Hippocampal formation (tissue), 2 donors: ENCODE measurements at places on chromosomes 2 and 18.

DNA sequence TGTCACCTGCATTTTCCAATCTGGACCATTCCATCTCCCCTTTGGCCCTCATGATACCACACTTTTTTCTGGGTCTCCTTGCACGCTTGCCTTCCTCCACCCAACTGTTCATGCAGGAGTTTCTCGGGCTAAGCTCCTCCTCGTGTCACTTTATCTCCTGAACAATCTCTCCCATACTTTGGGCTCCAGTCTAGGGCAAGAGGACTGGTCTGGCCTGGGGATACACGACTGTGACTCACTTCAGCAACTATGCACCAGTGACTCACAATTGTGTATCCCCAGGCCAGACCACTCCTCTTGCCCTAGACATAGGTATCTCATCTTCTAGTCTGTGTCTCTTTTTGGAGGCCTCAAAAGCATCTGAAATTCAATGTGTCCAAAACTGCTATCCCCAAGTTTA lies 149.4 kb upstream of the PTPRM start:
- DNase-seq = no peak

DNA sequence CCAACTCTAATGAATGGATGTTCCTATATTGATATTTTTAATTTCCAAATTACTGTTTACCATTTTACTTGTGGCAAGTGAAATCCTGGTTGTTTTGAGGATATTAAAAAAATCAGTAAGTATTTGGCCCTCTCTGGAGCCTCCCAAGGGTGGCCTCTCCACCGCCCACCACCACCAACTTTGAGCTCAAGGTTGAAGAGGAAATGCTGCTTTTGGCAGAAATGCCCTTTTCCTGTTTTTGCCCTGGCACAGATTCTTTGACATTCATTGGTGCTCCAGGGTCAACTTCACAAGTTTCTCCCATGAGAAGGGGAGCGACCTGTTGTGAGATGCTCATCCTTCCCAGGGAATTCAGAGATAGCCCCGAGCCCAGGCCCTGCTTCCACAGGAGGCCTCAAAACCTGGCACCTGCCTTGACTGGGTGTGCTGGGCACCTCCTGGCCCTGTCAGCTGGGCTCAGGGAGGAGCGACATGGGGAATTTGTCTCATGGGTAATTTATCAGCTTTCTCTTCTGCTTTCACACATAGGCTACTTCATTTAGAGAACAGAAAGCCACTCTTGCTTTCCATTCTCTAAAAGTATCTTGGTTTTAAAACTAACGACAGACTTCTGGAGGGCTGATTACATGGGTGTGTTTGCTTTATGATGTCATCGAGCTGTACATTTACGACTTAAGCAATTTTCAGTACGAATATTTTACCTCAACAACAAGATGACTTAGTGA lies 6.9 kb downstream of the CD8A start:
- DNase-seq = no peak

DNA sequence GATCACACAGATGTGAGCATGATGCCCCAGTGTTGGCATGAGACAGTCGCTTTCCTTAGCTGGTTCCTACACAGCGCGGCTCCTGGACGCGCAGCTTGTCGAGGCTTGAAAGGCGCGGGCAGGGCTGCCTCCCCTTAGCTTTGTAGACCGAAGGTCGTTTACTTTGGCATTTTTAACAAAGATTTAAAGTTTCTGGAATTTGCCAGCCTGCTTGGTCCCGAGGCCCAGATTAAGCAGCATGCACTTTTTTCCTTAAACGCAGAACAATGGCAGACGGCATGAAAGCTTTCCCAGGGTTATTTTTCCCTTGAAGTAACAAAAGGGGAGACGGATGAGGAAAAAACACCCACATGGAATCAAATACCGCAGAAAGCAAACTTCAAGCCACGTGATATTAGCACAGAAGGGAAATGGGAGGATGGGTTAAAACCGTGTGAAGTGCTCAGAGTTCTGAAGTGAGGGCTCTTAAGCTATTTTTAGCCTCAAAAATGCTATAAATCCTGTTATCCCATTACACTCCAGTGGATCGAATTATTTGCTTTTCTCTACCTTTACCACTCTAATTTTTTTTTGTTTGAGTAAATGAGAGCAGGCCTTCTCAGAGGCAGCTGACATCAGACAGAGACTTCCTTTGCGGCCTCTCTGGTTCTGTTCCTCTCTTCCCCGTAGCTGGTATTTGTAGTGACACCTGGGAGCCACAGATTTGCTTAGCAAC lies 55.7 kb downstream of the NPAS2 start:
- DNase-seq = no peak

DNA sequence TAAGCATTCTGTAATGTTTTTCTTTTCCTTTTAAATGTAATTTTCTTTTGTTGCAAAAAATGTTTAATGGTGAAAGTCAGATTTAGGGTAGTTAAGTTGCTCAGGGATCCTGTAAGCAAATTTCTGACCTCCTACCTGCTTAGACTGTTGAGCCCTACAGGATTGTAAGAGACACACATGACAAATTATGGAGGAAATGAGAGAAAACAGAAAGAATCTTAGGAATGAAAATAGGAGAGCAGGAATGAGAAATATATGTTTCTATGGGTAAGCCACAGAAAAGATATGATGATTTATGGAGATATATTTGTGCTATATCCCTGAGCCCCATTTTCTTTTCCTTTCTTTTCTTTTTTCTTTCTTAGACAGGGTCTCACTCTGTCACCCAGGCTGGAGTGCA lies 28.3 kb downstream of the CYBRD1 start:
- no peak for DNase-seq

GRCh38 chr2:24353973-24354372 lies 6.4 kb downstream of the ITSN2 start:
- DNase-seq = no peak

DNA sequence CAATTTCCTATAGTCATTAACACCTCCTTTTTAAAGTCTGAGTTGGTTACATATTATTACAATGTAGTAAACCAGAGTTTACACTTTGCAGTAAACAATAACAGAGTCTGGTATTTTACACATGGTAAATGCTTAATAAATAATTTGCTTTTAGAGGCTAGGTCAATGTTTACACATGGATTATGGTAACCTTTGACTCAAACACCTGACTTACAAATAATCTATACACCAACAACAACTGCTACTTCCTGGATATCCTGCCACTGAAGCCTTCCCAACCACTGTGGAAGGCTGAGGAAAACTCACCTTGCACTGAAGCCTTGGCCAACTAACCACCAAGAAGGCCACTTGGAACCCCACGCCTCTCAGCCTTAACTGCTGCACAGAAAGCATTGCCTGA lies 5.4 kb downstream of the ALS2 start:
- DNase-seq = no peak

- DNase-seq = no peak
Measured at GRCh38 chr2:607709-608108, 69.5 kb downstream of the TMEM18 start.

- DNase-seq = no peak
Measured at GRCh38 chr2:219634951-219635751, 7.7 kb downstream of the SLC4A3 start.

DNA sequence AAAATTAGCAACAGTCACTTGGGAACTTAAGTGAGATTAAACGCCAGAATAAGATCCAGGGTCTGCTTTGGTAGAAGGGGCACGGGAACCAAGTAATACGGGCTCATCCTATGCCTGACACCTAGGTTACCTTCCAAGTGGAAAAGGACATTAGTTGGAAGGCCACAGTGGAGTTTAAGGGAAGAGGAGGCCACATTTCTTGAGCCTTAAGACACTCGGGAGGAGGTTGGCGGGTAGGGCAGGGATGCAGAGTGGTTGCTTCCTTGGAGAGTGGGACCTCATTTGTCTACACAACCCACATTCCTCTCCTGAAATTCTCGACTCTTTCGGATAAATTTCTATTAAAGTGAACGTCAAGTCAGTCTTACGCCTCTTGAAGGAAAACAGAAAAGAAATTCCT lies 510 bp upstream of the DNAH6 start:
- no peak for DNase-seq

GRCh38 chr2:156189143-156189542 lies 143.4 kb downstream of the NR4A2 start:
- DNase-seq = no peak

- peak; percentile 39 for DNase-seq
Measured at GRCh38 chr2:186256540-186256939, 229.5 kb upstream of the ZC3H15 start.

- DNase-seq = no peak
Measured at GRCh38 chr18:60543646-60544045, 171.1 kb upstream of the MC4R start.

GRCh38 chr2:49162151-49162550 lies 7.8 kb upstream of the FSHR start:
- DNase-seq = no peak

DNA sequence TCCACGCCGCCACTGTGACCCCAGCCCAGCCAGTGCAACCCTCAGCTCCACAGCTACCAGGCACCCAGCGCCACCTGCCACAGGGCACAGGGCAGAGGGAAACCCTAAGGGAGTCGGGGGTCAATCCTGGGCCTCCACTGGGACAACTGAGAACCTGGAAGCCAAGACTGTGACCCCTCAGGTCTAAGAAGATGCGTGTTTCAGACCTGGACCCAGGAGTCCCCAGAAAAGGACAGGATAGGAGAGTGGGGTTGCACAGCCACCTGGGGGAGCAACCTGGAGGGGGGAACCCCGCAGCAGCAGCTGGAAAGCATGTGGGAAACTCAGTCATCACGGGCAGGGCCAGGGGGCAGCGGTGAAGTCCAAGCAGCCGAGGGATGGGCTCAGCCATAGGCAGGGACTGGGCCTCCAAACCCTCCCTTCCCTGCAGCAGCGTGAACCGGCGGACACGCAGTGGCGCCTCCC lies 4.1 kb downstream of the ESPNL start:
- no peak for DNase-seq

- DNase-seq = no peak
Measured at GRCh38 chr18:7567474-7568425, 634 bp downstream of the PTPRM start.

GRCh38 chr2:75787532-75788132 lies 76.9 kb upstream of the GCFC2 start:
- DNase-seq = peak; percentile 80

DNA sequence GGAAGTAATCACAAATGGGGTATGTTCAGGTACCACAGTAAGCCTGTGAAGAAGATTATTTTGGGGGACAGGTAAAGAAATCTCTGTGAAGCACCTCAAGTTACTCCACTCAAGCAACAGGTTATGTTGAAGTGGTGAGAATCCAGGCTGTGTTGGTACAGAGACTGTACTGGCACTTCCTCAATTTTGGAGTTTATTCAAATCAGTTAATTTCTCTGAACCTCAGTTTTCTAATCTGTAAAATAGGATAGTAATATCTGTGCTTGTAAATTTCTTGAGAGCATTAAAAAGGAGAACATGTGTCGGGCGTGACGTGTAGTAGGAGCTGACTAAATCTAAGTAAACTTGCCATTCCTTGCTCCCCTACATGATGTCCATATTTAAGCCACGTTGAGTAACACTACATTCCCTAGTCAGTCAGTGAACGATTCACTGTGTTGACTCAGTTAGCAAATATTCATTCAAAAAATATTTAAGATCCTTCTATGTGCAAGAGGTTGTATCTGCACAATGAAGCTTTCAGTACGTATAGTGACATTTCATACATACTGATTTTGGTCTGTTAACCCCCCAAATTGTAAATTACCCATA lies 504.2 kb downstream of the ZEB2 start:
- no peak for DNase-seq

DNA sequence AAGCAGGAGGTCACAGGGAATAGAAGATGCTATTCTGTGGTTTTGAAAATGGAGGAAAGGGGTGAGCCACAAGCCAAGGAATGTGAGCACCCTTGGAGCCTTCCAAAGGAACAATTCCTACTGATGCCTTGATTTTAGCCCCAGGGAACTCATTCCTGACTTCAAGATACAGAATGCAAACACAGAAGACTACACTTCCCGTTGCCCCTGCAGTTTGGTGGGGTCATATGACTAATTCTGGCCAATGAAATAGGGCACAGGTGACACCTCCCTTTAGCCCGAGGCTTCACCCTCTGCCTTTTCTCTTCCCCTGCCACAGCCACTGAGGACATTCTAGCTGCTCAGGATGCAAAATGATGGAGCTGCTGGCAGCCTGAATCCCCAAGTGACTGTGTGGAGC lies 126.1 kb downstream of the INHBB start:
- DNase-seq = no peak

DNA sequence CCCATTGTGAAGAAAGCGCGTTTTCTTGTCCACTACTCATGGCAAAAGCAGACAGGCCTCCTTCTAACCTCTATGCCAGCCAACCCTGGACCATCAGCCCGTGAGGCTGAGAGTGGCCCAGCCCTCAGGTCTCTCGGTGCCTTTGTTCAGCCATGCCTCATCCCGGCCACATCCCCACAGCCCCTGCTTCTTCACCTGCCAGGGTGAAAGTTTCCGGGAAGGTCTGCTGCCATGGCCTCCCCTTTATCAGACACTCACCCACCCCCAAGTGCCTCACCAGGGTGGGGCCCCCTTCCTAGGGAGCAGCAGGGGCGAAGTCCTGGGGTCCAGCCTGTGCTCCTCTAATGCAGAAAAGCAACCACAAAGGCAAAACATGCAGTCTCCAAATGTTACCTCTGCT lies 478.4 kb upstream of the SALL3 start:
- no peak for DNase-seq

GRCh38 chr18:42792731-42793130 lies 322.8 kb downstream of the RIT2 start:
- DNase-seq = no peak

GRCh38 chr2:148237911-148238310 lies 217.0 kb downstream of the MBD5 start:
- DNase-seq = no peak

DNA sequence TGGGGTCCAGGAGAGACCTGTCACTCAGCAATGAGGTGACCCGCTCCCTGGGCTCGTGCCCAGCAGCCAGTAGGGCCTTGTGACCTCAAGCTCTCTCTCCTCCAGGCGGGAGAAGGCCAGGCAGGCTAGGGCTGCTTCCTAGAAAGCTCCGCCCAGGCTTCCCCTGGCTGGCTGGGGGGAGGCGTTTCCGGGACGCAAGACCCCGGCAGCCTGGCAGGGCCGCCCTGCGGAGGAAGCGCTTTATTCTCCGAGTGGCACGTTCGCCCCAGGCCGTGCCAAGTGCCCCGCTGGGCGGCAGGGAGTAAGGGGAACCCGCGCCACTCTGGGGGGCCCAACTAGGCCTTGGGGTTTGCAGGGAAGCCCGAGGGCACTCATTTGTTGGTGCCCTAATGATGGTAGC lies 21.2 kb upstream of the EPAS1 start:
- DNase-seq = no peak

DNA sequence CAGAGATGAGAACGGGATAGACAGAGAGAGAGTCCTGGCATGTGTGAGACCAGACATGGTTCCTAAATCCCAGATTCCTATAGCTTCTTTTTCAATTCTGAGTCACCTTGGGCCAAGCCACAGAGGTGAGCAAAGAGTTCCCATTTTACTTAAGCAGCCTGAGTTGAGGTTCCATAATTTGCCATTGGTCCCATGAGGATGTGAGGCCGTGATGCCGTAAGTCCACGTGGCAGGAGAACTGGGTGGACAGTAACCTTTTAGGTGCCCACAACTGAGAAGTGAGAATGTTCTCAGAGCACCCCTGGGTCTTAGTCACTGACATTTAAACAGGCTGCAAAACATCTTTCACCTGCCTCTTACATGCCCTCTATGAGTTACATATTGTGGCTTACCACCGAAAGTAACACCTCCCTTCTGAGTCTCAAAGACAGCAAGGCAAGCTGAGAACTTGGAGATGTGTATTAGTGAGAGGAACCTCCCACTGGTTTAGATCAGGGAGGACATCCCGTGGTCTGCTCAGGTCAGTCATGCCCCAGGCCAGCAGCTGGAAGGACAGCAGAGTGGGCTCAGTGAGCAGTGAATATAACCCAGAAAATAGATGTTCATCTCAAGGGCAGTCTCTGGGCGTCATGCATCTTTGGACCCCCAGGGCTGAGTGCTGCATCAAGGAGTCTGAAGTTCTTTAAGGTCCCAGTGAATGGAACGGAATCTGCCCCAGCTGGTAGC lies 127.9 kb upstream of the LGALSL start:
- no peak for DNase-seq

- DNase-seq = no peak
Measured at GRCh38 chr2:216621292-216621691, 11.9 kb upstream of the IGFBP2 start.
